Femur (tissue), 1 donor: ENCODE measurements at places on chromosomes 1 and 21.

GRCh38 chr1:152112101-152112884, 3.0 kb downstream of the TCHH start:
- DNase-seq, result no peak

GRCh38 chr21:39048574-39048973, 134.7 kb downstream of the PSMG1 start:
- no peak for DNase-seq

DNA sequence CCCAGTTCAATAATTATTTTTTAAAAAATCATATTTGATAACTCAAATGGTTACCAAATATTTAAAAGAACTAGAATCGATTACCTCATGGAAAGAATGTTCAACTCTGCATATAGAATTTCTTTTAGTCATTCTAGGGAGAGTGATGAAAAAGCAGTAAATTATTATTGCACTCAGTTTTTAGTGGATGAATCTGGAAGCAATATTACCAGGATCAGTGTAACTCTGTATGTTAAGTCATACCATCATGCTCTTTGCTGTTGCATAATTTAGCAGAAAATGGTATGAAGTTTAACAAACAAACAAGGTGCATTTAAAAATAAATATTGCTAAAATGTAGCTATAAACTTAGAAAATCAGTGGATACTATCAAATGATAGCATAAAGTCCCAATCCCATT, 46.1 kb upstream of the ARHGAP29 start:
- no peak for DNase-seq

DNA sequence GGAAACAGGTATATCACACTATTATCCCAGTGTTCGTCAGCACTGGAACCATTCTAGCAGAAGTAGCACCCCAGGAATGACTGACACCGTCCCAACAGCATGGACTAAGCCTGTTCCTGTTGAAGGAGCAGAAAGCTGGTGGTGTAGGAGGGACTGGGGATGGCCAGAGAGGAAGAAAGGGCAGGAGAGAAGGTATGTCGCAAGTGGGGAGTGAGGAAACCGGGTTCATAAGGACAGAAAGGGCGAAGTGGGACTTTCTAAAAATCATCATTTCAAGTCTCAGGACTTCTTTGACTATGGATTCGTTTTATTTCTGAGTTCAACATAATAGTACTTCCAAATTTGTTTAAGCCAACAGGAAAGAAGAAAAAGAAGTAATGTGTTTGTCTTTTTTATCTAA, 19.7 kb upstream of the MX1 start:
- no peak for DNase-seq

DNA sequence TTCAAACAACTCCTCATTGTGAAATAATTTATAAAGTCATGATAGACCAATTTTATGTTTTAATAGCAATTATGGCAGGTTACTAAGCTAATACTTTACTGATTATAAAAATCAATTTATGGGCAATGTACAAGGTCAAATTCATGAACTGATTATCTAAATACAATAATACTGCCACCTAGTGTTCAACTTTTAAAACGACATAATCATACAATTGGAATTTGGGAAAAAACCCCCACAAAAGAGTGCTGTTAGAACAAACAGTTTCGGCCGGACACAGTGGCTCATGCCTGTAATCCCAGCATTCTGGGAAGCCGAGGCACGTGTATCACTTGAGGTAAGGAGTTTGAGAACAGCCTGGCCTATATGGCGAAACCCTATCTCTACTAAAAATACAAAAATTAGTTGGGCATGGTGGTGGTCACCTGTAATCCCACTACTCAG, 14.0 kb downstream of the GTF2B start:
- DNase-seq, result no peak
